LHCN-M2 (cell line): ENCODE measurements at places on chromosomes 1 and 21. TPM values are rescaled to one million over a fixed set of nuclear protein-coding genes. Genes with fewer than 3 reads are reported as not detected.

The PEAR1 gene
- total RNA-seq = 0.19 and 0.23 TPM in 2 replicates

GRCh38 chr1:41751804-41752513 lies 166.8 kb downstream of the HIVEP3 start:
- DNase-seq = peak; percentile 62

The IL20 gene
- total RNA-seq = not detected in 2 replicates

DNA sequence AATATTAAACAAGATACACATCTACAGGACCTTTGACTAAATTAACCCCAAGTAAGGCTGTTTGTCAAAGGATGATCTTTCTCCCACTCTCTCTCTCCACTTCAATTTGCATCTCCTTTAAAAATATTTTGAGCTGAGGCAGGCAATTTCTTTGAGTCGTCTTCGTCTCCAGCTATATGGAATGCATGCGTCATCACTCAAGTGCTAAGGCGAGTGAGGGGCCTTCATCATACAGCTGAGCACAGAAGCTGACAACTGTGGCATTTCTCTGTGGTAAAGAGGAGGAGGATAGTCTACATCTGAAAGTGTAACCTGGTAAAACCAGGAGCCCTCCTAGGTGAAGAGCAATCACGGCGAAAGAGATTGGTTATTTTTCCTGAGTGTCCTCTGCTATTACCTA lies 7.6 kb downstream of the EPHX4 start:
- DNase-seq = no peak

GRCh38 chr1:238469146-238469631 lies 578.5 kb upstream of the ZP4 start:
- peak; percentile 31 for DNase-seq

GRCh38 chr1:172287208-172287607 lies 133.3 kb upstream of the C1orf105 start:
- DNase-seq = peak; percentile 82

GRCh38 chr1:7455796-7456721 lies 315.0 kb upstream of the VAMP3 start:
- DNase-seq = no peak

The SIK1 gene
- 12.1 and 20.3 TPM in 2 replicates for total RNA-seq

The HNRNPR gene
- 126 and 140 TPM in 2 replicates for total RNA-seq

DNA sequence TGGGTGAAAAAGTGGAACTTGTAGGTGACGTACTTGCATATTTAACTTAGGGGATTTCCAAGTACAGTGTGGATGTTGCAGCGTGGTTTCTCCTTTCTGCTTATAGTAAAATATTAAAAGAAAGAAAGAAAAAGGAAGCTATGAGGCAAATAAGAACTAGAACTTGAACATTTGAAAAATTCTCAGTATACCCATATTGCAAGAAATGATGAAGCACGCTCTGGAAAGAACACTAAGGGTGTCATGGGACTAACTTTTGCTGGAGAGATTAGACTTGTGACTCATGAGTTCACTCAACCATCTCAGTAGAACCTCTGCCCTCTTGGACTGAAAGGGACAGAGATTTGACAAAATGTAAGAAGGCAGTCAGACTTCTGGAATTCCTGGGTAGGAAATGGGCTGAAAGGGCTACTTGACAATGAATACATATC lies 704.5 kb upstream of the ADGRL4 start:
- peak; percentile 10 for DNase-seq

- DNase-seq = no peak
Observed at GRCh38 chr21:45539046-45539795, 3.0 kb downstream of the SLC19A1 start.

GRCh38 chr1:211613108-211613947 lies 34.4 kb upstream of the SLC30A1 start:
- DNase-seq = peak; percentile 88

GRCh38 chr1:183764981-183765380 lies 39.9 kb upstream of the RGL1 start:
- DNase-seq = no peak
